Activated CD8-positive, alpha-beta memory T cell treated with anti-CD3 and anti-CD28 coated beads for 1 hour (primary cell): ENCODE measurements at places on chromosomes 6 and 20.

GRCh38 chr6:44740566-44741120 lies 353.1 kb downstream of the CDC5L start:
- DNase-seq = no peak

- DNase-seq = no peak
Measured at GRCh38 chr6:161889324-161889723, 615.5 kb upstream of the AGPAT4 start.

- peak; percentile 37 for DNase-seq
Measured at GRCh38 chr6:137389150-137389704, 105.0 kb downstream of the OLIG3 start.

DNA sequence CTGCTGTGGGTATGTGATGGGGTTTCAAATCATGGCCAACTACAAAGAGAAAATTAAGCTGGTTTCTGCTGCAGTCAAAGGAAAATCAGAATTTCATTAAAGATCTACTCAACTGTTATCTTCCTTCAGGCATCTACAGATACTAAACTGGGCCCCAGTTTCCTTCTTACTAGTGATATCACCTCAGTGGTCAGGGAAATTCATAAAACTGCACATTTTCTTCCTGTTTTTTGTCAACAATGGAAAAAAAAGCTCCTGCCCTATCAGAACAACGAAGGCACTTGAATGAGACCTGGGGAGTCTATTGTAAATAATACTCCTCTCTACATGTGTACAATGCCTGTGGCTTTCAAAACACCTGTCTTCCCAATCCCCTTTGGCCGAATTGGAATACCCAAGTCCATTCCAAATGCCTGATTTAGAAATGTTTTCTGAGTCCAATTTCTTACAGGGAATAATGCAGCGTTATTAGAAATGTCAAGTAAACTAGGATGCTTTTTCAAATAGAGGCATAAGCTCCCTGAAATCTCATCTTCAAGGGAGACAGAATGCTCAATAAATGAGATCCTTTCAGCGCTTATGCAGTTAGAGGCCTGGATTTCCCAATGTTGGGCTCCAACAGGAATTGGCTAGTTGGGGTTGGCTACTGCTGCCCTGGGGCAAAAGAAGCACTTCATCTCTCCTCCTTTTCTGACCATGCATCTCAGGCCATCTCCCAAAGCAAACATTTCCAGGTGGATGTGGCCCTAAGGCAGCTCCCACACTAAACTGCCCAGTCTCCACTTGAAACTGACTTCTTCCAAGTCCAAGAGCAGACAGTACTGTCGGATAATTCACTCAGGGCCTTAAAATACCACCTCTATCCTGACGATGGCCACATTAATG lies 143.3 kb downstream of the NFATC2 start:
- DNase-seq = no peak

DNA sequence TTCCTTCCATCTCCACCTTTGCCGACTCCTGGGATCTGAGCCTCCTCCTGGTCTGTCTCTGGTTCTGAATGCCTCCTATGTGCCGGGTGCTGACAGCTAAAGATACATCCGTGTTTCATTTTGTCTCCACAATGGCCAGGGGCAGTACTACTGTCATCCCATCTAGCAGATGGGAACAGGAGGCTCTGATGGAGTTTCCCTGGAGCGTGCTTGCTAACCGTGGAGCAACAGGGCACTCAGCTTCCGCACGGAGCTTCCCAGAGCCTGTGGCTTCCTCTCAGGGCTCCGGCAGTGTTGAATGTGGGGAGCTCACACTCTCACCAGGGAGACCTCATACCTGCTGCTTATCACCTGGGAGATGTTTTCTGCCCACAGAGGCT lies 11.9 kb upstream of the NPBWR2 start:
- no peak for DNase-seq

DNA sequence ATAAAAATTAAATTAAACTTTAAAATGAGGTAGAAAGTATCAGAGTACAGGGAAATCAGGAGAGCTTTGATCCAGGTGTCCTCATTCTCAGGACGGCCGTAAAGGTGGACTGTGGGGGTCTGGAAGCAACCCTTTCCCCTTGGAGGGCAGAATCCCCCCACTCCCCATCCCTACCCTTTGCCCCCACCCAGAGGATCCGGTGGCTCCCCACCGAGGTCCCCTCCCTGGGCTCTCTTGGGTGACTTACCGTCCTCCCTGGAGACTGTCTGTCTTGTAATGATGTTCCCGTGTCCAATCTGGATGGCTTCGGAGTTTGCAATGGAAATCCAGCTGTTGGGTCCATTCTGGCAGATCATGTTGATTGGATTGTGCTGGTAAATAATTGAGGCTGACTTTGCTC lies 7.3 kb downstream of the ZBP1 start:
- DNase-seq = no peak

- no peak for DNase-seq
Measured at GRCh38 chr6:110446405-110446804, 30.0 kb downstream of the SLC22A16 start.

DNA sequence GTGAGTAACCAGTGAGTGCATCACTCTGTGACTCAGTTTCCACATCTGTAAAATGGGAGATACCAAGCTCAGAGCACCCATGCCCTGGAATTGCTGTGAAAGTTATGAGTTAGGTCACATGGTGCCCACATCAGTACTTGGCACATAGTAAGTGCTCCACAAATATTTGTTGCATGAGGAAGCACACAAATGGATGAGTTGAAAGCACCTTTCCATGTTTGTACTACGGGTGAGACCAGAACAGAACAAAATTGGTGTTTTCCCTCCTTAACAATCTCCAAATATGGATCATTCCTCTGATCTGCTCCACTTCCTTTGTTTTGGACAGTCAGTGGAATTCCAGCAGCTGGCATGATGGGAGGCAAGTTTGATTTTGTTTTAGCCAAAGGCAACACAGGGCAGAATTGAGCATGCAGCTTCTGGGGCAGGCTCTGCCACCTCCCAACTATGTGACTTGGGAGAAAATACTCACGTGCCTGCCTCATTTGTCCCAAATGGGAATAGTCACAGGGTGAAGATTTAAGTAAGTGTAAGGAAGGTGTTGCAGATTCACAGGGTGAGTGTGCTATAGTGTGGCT lies 503.7 kb upstream of the SULF2 start:
- no peak for DNase-seq

GRCh38 chr20:19886661-19887288 lies 128.7 kb downstream of the RIN2 start:
- DNase-seq = no peak

GRCh38 chr20:19867074-19867473 lies 109.0 kb downstream of the RIN2 start:
- DNase-seq = no peak

DNA sequence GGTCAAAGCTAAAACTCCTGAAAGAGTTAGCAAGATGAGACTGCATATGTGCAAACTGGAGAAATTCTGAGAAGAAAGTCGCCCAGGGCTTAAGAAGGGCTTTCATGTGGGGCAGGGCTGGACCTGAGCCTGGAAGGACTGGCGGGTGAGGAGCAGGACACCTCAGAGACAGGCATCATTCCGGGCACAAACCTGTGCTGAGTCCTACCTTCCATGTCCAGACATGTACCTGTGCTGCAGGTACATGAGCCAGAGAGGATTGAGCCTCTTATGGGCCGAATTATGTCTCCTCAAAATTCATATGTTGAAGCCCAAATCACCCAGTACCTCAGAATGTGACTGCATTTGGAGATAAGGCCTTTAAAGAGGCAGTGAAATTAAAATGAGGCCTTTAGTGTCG lies 171.0 kb downstream of the QRSL1 start:
- no peak for DNase-seq

DNA sequence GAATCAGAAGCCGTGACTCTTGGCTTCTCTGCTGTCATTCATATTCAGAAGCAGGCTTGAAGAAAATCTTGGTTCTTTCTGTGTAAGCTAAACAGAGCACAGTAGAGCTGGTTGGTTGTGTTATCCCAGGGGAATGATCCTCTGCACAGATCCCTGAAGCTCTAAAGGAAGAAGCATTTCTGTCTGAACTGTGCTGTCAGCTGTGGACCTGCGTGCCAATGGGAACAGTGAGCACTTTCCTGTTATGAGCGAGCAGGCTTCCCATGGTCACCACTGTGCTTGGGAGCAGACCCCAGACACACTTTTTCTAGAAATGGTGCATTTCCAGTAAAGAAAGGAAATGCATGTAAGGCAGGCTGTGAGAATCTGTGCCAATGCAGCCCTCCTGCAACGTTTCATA lies 490.2 kb downstream of the EPM2A start:
- DNase-seq = no peak

GRCh38 chr6:1613346-1613687 lies 3.6 kb downstream of the FOXC1 start:
- DNase-seq = no peak

- no peak for DNase-seq
Measured at GRCh38 chr6:167665698-167666330, 160.9 kb upstream of the AFDN start.

GRCh38 chr20:48184229-48184628 lies 398.9 kb upstream of the SULF2 start:
- no peak for DNase-seq

GRCh38 chr6:40192516-40192915 lies 258.3 kb upstream of the MOCS1 start:
- DNase-seq = no peak

- no peak for DNase-seq
Measured at GRCh38 chr6:76681781-76682180, 609.3 kb upstream of the IMPG1 start.
